ENCODE measurements at places on chromosomes 7 and 10. TPM values are rescaled to one million over a fixed set of nuclear protein-coding genes. Genes with fewer than 3 reads are reported as not detected.

MCM10 gene
- 28.7 TPM for total RNA-seq

PRKCQ gene
- total RNA-seq, result 0.55 TPM

ZNF37A gene
- total RNA-seq, result 14.5 TPM

ZWINT gene
- 69.6 TPM for total RNA-seq

LBX1 gene
- not detected for total RNA-seq

PPP1R17 gene
- not detected for total RNA-seq

CEP55 gene
- total RNA-seq, result 58.9 TPM

All from endothelial cell of umbilical vein (primary cell).